Osteocyte (in vitro differentiated cells): ENCODE measurements at places on chromosomes 2 and 18.
A peak's percentile ranks its signal among the peaks of the same experiment; 100 is the strongest.

DNA sequence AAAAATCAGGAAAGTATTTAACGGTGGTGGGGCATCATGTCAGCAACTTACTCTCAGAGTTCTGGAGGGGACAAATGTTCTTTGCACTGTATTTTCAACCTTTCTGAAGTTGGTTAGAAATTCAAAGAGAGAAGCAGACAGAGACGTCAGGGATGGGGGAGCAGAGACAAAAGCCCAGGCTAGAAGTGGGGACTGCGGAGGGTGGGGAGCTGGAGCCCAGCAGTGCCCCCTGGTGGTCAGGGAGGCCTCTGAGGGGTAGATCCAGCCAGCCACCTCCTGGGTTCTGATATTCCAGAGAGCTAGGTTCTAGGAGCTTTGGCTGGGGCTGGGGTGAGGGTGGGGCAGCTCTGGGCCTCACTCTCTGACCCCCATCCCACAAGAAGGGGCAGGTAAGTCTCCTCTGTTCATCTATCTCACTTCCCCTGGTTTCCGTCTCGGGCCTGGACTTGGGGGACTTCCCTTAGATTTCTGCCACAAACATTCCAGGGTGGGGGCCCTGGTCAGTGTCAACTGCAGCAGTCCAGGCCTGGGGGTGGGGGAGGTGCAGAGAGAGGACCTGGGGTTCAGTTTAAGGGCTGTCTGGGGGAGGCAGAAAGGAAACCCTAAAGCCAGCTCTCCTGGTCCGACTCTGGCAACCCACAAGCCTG, 8.9 kb downstream of the TNS1 start:
- H3K4me1 ChIP-seq, result peaks cover 57% of the 10 kb centered on the region
- no peak overlapping the region for H3K4me3 ChIP-seq
- H3K27ac ChIP-seq, result peak overlapping the region; percentile 87
- H3K36me3 ChIP-seq, result peaks cover 6% of the 10 kb centered on the region
- DNase-seq, result no peak

- no peaks in the 10 kb centered on the region for H3K27me3 ChIP-seq
- no peak overlapping the region for H3K4me3 ChIP-seq
- H3K4me1 ChIP-seq, result no peaks in the 10 kb centered on the region
- no peak for DNase-seq
- no peak overlapping the region for H3K27ac ChIP-seq
- no peaks in the 10 kb centered on the region for H3K36me3 ChIP-seq
Measured at GRCh38 chr2:167550448-167550847, 662.2 kb downstream of the XIRP2 start.

- no peak for DNase-seq
- H3K4me3 ChIP-seq, result no peak overlapping the region
- no peaks in the 10 kb centered on the region for H3K36me3 ChIP-seq
- H3K4me1 ChIP-seq, result no peaks in the 10 kb centered on the region
- H3K27me3 ChIP-seq, result no peaks in the 10 kb centered on the region
- no peak overlapping the region for H3K27ac ChIP-seq
Measured at GRCh38 chr2:14284244-14284643, 348.3 kb upstream of the LRATD1 start.

DNA sequence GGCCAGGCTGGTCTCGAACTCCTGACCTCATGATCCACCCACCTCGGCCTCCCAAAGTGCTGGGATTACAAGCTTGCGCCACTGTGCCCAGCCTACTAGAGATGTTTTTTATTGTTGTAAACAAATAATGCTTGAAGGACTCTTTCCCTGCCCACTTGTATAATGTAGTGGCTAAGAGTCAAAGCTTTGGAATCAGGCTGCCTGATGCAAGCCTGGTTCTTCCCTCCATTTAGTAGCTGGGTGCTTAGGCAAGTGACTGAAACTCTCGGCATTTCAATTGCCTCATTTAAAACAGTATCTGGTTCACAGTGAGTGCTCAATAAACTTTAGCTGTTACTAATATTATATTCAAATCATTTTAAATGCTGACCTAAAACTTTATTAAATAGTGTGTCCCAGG, 264.0 kb upstream of the FBXO11 start:
- peaks cover 3% of the 10 kb centered on the region for H3K4me1 ChIP-seq
- H3K27ac ChIP-seq, result no peak overlapping the region
- no peaks in the 10 kb centered on the region for H3K27me3 ChIP-seq

DNA sequence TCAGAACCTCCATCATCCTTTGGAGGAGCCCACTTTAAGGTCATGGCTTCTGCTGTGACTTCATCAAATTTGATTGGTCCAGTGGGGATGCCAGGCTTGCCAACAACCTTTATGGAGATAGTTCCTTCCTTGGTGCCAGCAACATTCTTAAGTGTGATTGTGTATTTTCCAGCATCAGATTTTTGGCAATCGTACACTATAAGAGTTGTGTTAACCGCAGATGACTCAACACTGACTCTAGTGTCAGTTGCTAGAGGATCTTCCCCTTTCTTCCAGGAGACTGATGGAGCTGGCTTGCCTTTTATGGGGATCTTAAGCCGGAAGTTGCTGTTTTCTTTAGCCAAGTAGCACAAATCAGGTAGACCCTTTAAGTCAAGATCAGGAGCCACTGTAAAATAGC, 98.7 kb downstream of the PLEKHA3 start:
- H3K27me3 ChIP-seq, result no peaks in the 10 kb centered on the region
- no peak overlapping the region for H3K4me3 ChIP-seq
- H3K4me1 ChIP-seq, result peaks cover 3% of the 10 kb centered on the region
- H3K27ac ChIP-seq, result no peak overlapping the region
- peaks cover 44% of the 10 kb centered on the region for H3K36me3 ChIP-seq

DNA sequence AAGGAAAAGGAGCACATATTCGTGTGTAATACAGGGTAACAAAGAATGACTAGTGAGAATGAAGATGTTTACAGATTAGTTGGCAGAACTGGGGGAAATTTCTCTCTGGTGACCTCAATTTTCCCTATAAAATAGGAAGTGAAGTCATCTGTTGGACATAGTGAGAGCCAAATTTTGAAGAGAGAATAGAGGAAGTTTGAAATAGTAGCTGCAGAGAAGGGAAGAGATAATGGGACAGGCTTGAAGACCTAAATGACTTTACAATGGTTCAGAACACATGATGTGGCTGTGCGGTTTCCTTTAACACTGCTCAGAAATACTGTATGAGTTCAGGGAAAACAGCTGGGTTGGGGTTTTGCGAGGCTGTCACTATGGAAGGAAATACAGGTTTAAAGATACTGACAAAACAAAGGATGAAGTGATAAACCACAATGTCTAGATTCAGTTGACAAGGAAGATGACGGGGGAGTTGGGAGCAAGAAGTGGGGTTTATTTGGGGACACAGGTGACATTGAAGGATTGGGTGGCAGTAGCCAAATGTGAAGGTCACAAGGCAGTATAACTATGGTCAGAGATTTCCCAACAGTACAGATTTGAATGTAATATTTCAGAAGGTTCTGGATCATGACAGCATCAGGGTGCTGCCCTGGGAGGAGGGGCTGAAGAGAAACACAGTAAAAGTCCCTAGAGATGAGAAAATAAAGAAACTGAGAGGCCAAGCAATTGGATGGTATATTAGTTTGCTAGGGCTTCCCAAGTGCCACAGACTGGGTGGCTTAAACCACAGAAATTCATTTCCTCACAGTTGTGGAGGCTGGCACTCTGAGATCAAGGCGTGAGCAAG, 82.6 kb upstream of the TANK start:
- no peaks in the 10 kb centered on the region for H3K36me3 ChIP-seq
- H3K4me3 ChIP-seq, result no peak overlapping the region
- no peaks in the 10 kb centered on the region for H3K4me1 ChIP-seq

- H3K36me3 ChIP-seq, result no peaks in the 10 kb centered on the region
- H3K27ac ChIP-seq, result peak overlapping the region; percentile 92
- H3K4me1 ChIP-seq, result peaks cover 66% of the 10 kb centered on the region
- peak overlapping the region; percentile 6 for H3K4me3 ChIP-seq
Measured at GRCh38 chr2:35463805-35464596, 891.6 kb upstream of the CRIM1 start.

GRCh38 chr2:207014424-207014823, 75.1 kb downstream of the CPO start:
- no peaks in the 10 kb centered on the region for H3K36me3 ChIP-seq
- no peaks in the 10 kb centered on the region for H3K27me3 ChIP-seq
- H3K4me3 ChIP-seq, result no peak overlapping the region
- H3K27ac ChIP-seq, result no peak overlapping the region

DNA sequence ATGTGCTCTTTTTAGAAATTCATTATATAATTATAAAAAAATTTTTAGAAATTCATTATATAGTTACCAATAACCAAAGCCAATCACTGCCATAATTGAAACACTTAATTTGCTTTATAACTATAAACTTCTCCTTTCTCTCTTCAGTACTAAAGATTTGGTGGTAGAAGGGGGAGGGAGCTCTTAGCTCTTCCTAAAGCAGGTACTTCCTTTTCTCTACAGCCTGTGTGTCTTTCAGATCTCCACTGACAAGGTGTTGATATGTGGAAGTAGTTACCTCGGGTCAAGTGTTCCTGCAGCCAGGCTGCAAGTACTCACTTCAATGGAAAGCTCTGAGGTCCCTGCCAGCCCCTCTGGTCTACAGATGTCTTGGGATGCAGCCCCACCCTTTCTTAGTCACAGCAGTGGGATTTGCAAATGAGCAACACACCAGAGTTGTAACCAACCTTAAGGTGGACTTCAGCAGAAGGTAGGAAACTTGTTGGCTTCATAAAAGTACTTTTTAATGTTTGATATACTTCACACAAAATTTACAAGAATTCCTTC, 690.0 kb downstream of the ARHGAP15 start:
- H3K36me3 ChIP-seq, result no peaks in the 10 kb centered on the region
- H3K4me1 ChIP-seq, result peaks cover 9% of the 10 kb centered on the region
- no peak overlapping the region for H3K27ac ChIP-seq

- no peak overlapping the region for H3K4me3 ChIP-seq
- no peak overlapping the region for H3K27ac ChIP-seq
- peaks cover 43% of the 10 kb centered on the region for H3K4me1 ChIP-seq
- H3K36me3 ChIP-seq, result peaks cover 43% of the 10 kb centered on the region
Measured at GRCh38 chr2:190684931-190685330, 36.0 kb downstream of the NAB1 start.

DNA sequence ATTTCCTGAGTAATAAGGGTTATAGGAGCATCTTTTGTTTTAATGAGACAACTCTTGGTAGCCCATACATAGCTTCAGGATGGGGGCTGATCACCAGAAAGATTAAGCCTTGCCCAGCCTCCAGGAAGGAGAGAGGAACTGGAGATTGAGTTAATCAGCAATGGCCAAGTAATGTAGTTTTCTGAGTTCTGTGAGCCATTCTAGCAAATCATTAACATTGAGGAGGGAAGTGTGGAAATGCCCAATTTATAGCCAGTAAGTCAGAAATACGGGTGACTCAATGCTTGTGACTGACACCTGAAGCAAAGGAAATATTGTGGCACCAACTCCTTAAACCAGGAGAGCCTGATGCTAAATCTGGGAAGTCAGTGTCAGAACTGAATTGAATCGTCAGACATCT, 205.1 kb upstream of the SRD5A2 start:
- no peak for DNase-seq
- H3K27ac ChIP-seq, result no peak overlapping the region
- no peak overlapping the region for H3K4me3 ChIP-seq

DNA sequence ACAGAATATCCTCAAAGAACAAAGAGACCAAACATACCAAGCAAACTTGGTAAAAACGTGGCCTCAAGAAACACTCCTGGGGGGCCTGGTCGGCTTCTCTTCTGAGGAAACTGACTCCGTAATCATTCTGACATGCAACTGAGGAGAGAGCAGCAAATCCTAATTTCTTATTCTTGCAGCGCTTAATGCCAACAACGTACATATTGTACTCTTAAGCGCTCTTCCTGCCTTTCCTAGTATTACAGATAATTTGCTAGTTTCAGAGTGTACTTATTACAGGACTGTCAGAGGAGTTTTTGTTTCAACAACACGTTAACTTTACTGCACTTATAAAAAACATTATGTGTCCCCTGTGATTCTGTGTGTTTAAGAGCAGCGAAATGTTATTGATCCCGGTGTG, 64.9 kb downstream of the ZNF521 start:
- H3K4me3 ChIP-seq, result no peak overlapping the region
- no peaks in the 10 kb centered on the region for H3K27me3 ChIP-seq
- no peak overlapping the region for H3K27ac ChIP-seq
- DNase-seq, result no peak
- H3K36me3 ChIP-seq, result peaks cover 3% of the 10 kb centered on the region

- no peak overlapping the region for H3K4me3 ChIP-seq
- no peaks in the 10 kb centered on the region for H3K4me1 ChIP-seq
- no peaks in the 10 kb centered on the region for H3K27me3 ChIP-seq
- H3K36me3 ChIP-seq, result peaks cover 8% of the 10 kb centered on the region
- no peak overlapping the region for H3K27ac ChIP-seq
- DNase-seq, result no peak
Measured at GRCh38 chr18:76970770-76971559, 148.6 kb downstream of the ZNF236 start.

GRCh38 chr18:52617931-52618330, 277.9 kb downstream of the DCC start:
- DNase-seq, result no peak
- no peak overlapping the region for H3K27ac ChIP-seq
- no peaks in the 10 kb centered on the region for H3K4me1 ChIP-seq
- no peaks in the 10 kb centered on the region for H3K27me3 ChIP-seq
- no peak overlapping the region for H3K4me3 ChIP-seq

- peaks cover 27% of the 10 kb centered on the region for H3K27me3 ChIP-seq
- H3K4me1 ChIP-seq, result no peaks in the 10 kb centered on the region
- no peak for DNase-seq
- no peak overlapping the region for H3K4me3 ChIP-seq
Measured at GRCh38 chr2:21104030-21104660, 19.6 kb upstream of the TDRD15 start.

- peak overlapping the region; percentile 54 for H3K27ac ChIP-seq
- H3K27me3 ChIP-seq, result no peaks in the 10 kb centered on the region
- no peak overlapping the region for H3K4me3 ChIP-seq
Measured at GRCh38 chr18:33720133-33720532, 142.1 kb downstream of the ASXL3 start.

DNA sequence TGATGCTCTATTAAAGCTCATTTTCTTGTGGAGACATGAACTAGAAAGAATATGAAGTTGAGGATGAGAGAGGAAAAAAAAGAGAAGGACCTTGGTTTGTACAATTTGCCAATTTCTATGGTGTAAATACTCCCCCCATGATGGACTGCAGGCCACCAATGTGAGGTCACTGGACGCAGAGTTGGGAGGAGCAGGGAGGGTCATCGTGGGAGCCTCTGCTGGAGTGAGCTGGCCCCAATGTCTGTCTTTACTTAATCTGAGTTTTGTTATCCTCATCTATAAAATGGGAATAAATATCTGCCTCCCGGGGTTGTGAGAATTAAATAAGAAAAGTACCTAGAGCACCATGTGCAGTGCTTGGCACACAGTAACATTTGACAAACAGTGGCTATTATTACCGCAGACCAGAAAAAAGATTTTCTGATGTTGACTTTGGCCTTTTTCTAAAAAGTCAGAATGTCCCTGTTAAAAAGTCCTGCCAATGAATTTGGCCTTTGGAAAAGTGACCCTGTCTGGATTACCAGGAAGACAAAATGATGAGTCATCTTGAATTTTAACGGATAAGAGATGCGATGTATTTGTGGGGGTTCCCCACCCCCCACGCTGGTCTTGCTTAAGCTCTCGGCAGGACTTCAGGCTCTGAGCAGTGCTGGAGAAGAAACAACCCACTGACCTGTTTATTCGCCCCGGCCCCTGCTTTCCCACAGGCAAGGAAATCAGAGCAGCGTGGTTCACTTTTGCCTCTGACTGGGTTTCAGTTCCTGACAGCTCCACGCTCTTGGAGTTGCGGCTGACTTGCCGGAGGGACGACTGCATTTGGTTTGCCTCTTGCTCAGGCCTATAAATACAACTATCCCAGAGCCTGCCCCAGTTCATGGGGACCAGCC, 50.3 kb upstream of the FOSL2 start:
- H3K4me3 ChIP-seq, result peak overlapping the region; percentile 34
- peak overlapping the region; percentile 91 for H3K27ac ChIP-seq
- DNase-seq, result peak; percentile 90
- no peaks in the 10 kb centered on the region for H3K27me3 ChIP-seq

- peaks cover 22% of the 10 kb centered on the region for H3K36me3 ChIP-seq
- peak overlapping the region; percentile 70 for H3K27ac ChIP-seq
- peak overlapping the region; percentile 48 for H3K4me3 ChIP-seq
- no peak for DNase-seq
Measured at GRCh38 chr2:144437636-144438035, 82.3 kb downstream of the ZEB2 start.
